ENCODE measurements at places on chromosomes 6 and 20.

DNA sequence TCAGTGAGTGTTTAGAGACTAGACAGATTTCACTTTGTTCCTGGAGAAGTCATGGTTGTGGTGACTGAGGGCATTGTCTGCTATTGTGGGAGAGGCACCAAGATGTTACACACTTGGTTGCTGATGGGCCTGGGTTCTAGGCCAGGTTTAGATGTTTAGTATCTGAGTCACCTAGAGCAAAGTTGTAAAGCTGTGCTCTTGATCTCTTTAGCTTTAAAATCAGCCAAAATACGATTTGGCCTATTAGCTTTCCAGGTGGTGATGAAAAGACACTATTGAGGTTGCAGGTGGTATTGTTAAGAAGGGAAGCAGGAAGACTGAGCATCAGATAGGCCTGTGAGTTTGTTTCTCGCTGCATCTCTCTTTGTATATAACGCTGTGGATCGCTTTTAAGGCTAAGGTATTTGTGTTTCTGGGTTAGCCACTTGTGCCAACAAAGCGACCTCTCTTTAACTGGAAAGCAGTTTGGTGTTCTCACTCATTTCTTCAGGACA lies 48.6 kb downstream of the FOXO3 start:
- no peak for DNase-seq

GRCh38 chr6:122407712-122408111 lies 8.3 kb downstream of the HSF2 start:
- no peak for DNase-seq

- no peak for DNase-seq
Measured at GRCh38 chr6:11654876-11655275, 117.3 kb downstream of the TMEM170B start.

- DNase-seq = no peak
Measured at GRCh38 chr6:168196385-168196860, 117.4 kb upstream of the FRMD1 start.

All from HEK293T (cell line).